Non-pigmented ciliary epithelial cell (primary cell): ENCODE measurements at places on chromosomes 13 and 19.

DNA sequence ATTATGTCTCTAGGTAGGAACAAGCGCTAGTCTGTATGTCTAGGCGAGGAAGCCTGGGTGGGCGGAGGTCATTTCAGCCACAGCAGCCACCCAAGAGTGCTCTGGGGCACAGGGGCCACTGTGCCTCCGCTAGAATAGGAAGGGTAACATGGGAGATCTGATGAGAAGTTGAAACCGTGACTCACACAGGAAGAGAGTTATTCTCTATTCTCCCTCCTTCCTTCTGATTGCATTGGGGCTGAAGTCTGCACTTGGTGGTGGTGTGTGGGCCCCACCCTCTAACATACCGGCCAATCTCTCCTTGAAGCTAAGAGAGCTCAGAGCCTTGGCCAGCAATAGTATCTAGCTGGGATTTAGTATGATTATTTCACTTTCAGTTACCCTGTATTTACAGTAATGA is 20.3 kb upstream of the GGACT start:
- DNase-seq, result no peak

DNA sequence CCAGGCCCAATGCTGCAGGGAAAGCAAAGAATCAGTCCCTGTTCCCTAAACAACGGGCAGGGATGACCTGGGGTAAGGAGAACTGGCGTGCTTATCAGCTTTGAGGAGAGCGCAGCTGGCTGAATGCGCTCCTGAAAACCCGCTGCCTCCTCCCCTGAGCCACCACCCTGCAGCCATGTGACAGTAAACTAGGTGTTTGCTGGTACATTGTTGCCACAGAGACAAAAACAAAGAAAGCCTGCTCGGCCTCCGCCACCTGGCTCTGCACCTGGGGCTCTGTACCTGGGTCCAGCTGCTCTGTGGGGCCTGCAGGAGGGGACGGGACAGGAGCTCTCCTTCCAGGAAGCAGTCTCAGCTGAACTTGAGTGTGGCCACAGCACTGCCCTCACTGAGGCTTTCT is 21.8 kb downstream of the MCF2L start:
- no peak for DNase-seq

GRCh38 chr13:50419331-50419865 is 404.2 kb downstream of the KCNRG start:
- DNase-seq, result no peak

DNA sequence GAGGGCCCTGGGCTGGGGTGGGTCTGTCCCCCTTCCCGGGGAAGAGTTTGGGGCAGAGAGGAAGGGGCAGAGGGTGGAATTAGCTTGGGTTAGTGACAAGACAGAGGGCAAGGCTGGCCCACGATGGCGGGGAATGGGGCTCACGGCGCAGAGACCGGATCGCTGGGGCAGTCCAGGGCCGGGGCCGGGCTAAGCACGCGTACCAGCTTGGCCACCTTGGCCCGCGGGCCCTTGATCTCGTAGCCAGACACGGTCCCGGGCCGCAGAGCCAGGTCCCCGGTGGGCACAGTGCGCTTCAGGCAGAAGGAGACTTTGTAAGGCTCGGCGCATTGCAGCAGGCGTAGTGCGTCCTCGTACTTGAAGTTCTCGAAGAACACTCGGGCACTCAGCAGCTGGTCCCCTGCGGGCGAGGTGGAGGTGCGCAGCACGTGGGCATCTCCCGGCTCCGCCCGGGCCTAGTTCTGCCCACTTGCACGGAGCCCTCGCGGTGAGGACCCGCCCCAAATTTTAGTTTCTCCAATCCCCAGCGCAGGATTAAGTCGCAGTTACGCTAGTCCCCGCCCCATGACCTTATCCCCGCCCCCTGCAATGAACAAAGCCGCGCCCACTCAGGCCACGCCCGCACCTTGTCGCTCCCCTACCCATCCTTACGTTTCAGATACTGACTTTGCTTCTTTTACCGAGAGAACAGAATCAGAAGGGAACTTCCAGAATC is 8.6 kb upstream of the HIPK4 start:
- DNase-seq, result no peak

DNA sequence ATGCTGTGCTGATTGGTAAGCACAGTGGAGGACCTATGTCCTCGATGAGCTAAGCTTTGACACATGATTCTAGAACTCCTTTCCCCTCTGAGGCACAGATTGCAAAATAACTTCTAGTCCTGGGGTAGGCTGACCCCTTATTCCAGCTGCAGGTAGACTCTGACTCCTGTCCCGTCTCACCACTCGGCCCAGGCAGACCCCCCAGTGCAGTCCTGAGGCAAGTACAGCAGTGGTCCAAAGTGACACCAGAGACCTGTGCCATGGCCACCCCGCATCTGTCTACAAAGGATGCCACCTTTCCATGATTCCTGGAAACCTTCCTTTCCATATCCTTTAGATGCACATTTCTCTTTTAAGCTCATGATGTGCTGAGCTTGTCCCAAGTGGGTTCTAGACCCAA is 482.5 kb downstream of the ZNF536 start:
- no peak for DNase-seq

GRCh38 chr19:10419646-10420443 is 493 bp upstream of the PDE4A start:
- DNase-seq, result no peak

DNA sequence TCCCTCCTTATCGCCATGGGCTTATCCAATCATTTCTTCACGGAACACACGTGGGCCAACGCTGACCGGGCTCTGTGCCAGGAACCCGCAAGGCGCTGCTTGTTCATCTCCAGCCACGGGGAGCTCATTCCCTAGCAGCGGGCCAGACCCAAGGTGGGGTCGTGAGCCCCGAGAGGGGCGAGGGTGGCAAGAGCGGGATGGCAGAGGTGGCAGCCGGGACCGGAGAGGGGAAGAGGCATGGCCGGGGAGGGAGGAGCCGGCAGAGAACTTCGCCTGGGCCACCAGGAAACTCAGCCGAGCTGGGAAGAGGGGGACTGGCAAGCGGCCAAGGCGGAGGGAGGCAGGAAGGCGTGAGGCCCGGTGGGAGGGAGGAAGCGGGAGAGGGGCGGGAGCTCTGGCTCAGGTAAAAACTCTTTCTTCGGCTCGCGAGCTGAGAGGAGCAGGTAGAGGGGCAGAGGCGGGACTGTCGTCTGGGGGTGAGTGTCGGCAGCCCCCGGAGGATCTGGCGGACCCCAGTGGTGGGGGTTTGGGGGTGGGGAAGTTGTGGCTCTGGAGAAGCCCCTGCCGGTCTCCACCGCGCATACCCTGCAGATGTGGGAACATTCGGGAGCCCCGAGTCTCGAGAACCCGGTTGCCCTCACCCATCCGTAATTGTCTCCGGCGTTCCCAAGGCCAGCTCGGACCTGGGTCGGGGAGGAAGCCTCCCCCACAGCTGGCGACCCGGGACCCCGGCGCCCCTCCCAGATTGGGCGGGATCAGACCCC is at the start of gene B3GNT3:
Gene B3GNT3 (plus strand): TSS at position 408 of the 764 bp plus-strand sequence. CDS start 12,670 bp downstream, outside the sequence.
- no peak for DNase-seq

DNA sequence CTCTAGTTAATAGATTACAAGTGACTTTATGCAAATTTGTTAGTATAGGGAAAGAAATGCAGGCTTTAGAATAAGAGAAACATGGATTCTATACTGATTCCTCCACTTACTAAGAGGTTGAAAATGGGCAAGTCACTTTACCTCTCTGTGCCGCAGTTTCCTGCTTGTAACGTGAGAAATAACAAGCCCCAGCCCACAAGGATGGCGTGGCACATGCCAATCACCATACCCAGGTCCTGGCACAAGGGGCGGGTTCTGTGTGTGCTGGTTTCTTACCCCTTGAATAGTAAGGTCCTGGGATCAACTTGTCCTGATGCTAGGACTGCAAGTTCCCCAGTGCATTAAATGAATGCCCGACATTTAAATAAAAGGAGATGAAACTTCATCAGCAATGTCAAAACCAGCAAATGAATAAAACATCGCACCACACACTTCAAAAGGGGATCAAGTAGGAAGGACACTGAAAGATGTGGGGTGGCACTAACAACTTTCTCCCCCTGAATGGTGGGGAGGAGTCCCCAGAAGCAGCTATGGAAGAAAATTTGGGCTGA is 7.9 kb upstream of the SIGLEC9 start:
- DNase-seq, result no peak

GRCh38 chr19:51076631-51077213 is 6.0 kb downstream of the KLK14 start:
- no peak for DNase-seq

- no peak for DNase-seq
Observed at GRCh38 chr19:40608957-40609356, 7.8 kb downstream of the LTBP4 start.
